Inflammatory macrophage treated with lipopolysaccharide for 4 hours (primary cell): ENCODE measurements at places on chromosomes 5 and 9.

DNA sequence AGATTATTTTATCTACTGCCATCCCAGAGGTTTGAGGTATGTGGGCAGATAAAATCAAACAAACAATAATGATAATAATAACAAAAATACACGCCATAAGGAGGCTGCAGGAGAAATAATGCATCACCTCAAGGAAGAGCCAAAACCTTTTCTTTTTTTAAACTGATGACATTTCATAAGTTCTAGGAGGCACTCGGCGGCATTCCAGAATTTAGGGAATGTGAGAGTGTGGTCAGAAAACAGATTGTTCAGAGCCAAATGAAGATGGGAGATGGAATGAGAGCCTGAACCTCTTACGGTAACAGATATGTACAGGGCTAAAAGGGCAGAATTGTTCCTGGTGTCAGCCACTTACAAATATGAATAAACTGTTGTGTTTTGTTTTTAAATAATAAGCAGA lies 615.0 kb upstream of the CHD1 start:
- no peak for DNase-seq

- DNase-seq = peak; percentile 66
Observed at GRCh38 chr9:108835831-108836230, 20.0 kb downstream of the ACTL7B start.

- DNase-seq = no peak
Observed at GRCh38 chr9:74499111-74499601, 2.0 kb downstream of the RORB start.

GRCh38 chr9:81071108-81071507 lies 618.2 kb downstream of the TLE1 start:
- no peak for DNase-seq

GRCh38 chr9:89606049-89606623 lies 1.3 kb downstream of the GADD45G start:
- DNase-seq = peak; percentile 83

- peak; percentile 73 for DNase-seq
Observed at GRCh38 chr9:127917603-127918002, 762 bp upstream of the ST6GALNAC4 start.
